Endodermal cell (in vitro differentiated cells): ENCODE measurements at places on chromosomes 2 and 18. TPM values are rescaled to one million over a fixed set of nuclear protein-coding genes. Genes with fewer than 3 reads are reported as not detected.

FBXO41 gene
- total RNA-seq, result 11.2 to 18.6 TPM (median 12.0 TPM) in 3 replicates

ATL2 gene
- total RNA-seq, result 125 and 126 TPM in 2 replicates

GRCh38 chr2:15819562-15820256, 120.6 kb upstream of the MYCN start:
- DNase-seq, result no peak

DNA sequence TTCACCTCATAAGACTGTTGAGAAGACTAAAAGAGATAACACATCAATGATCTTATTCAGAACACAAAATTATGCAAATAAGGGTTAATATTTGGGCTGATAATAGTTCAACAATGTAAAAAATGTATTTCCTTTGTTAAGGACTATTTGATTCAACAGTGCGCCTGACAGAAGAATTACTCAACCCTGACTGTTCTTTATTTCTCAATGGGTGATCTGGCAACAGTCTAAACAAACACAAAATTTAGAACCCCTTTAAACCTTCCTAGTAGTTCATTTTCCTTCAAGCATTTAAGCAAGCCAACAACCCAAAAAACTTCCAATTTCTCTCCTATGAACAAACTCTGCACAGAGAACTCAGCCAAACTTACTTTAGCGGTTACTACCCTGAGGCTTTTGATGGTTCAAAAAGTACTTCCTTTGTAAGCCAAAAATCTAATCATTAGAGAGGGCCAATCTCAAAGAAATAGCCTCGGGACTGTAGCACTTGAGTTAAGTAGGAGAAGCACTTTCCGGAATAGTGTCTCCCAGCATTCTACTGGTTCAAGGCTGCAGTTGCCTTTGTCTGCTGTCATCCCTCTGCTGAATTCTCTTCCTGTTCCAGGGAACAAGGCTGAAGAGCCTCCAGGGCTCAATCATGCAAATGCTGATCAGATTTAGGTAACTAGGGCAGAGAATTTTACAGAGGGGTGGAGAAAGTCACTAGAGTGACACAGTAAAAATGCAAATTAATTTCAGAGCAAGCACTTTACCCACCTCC, 40.9 kb upstream of the MAPK4 start:
- no peak for DNase-seq

HOXD13 gene
- total RNA-seq, result 0.09 and 0.11 TPM in 2 replicates

DNA sequence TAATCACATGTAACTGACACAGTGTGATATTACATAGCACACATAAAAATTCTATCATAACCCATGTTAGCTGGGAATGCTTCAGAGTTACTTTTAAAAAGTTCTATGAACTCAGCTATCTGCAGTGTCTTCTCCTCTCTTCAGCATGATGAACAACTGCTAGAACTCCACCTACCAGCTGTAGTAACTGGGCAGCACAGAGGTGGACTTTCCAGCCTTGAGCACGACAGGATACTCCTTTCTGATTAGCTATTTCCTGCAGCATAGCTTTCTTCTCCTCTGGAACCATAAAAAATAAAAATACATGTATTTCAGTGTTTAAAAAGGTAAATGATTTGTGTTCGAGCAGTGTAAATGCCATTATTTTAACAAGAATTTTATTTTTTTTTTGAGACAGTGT, 59.5 kb upstream of the AMMECR1L start:
- DNase-seq, result no peak

- DNase-seq, result no peak
These were observed 124.5 kb downstream of the WDR7 start for GRCh38 chr18:56775701-56776100.

DNA sequence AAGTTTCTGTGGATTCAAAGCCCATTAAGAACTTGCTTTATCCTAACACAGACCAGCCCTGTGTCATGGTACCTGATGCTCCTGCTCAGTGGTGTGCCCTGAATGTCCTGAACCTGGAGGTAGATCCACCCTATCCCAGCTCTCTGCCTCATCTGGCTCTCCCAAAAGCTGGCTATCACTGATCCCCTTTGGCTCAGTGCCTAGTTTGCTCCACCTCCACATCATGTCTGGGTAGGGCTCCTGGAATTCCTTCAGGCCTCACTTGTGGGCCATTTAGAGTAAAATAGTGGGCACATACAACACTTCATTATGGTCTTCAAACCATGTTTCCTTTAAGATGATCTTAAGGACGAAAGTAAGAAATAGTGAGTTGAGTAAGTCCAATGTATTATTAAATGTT, 4.8 kb upstream of the ABCB11 start:
- DNase-seq, result no peak

GRCh38 chr18:2856547-2857170, 9.9 kb downstream of the EMILIN2 start:
- no peak for DNase-seq

DNA sequence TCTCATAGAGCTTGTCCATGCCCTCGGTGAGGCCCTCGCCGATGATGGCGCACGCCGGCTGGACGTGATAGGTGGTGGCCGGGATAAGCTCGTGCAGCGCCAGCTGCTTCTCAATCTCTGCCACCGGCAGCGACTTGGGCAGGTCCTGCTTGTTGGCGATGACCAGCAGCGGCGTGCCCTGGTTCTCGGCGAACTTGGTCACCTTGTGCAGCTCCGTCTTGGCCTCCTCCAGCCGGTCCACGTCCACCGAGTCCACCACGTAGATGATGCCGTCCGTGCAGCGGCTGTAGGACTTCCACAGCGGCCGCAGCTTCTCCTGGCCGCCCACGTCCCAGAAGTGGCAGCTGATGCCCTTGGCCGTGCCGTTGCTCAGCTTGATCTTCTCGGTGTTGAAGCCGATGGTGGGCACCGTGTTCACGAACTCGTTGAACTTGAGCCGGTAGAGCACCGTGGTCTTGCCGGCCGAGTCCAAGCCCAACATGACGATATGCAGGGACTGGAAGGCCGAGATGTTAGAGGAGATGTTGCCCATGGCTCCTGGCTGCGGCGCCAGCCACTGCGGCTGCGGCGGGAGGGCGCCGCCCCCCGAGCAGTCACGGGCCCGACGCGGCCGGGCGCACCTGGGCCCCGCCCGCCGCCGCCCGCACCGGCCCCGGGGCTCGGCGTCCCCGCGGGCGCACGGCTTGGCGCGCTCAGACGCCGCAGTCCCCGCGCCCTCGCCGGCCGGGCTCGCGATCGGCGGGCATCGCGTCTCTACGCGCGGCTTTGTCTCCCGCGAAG, 636 bp downstream of the ARL4C start:
- peak; percentile 79 for DNase-seq

VIT gene
- total RNA-seq, result not detected in 3 replicates

DNA sequence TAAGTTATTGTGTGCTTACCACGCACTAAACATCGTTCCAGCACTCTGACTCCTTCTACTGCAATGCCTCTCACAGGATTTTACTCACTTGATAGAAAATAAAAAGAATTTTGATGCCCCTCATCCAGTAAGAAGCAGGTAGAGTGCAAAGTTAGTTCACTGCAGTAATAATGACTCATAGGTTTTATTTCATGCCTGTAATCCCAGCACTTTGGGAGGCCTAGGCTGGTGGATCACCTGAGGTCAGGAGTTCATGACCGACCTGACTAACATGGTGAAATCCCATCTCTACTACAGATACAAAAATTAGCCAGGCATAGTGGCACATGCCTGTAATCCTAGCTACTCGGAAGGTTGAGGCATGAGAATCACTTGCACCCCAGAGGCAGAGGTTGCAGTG, 190.6 kb downstream of the RAD51AP2 start:
- no peak for DNase-seq

DNA sequence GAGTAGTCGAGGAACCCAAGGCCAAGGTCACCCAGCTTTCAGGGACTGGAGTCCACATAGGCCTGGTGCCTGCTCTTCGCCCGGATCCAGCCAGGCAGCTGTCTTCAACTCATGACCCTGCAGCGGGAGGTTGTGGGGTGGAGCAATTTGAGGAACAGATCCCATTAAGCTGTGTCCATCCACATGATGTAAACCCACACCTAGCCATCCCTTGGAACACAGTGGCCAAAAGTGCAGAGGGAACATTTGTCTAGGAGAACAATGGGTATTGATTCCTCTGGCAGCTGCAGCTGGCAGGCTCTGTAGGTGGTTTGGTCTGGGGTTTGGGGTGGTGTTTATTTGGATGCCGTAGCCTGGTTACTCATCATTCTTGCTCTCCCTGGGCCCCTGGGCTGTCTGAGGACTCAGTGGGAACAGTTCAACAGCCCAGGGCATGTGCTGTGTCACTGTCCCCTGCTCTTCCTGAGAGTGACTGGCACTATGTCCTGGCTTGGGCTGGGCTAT, 99.4 kb downstream of the TFCP2L1 start:
- DNase-seq, result no peak

DNA sequence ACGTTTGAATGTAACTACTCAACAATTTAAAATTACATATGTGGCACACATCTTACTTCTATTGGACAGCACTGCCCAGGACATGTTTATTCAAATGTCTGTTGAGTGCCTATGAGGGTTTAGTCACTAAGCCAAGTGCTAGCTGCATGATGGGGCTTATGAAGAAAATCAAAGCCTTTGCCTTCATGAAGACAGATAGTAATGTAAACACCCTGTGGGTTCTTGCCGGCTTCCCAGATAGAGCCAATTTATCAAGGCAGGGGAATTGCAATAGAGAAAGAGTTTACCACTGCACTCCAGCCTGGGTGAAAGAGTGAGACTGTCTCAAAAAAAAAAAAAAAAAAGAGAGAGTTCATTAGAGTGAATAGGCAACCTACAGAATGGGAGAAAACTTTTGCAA, 43.7 kb upstream of the NEB start:
- DNase-seq, result no peak

GRCh38 chr2:75801234-75801982, 90.7 kb upstream of the GCFC2 start:
- no peak for DNase-seq

- peak; percentile 57 for DNase-seq
These were observed 1.3 kb downstream of the HDAC4 start for GRCh38 chr2:239399433-239399920.

GRCh38 chr2:165582409-165582808, 112.9 kb downstream of the CSRNP3 start:
- DNase-seq, result no peak

RAX gene
- total RNA-seq, result 0.18 TPM in 1 of 2 replicates, not detected in the other

GRCh38 chr2:158486970-158487325, 30.2 kb downstream of the PKP4 start:
- no peak for DNase-seq

GTF2A1L gene
- total RNA-seq, result 0.90 TPM in 1 of 3 replicates, not detected in the others

CACNB4 gene
- total RNA-seq, result 0.93 to 15.1 TPM (median 0.99 TPM) in 3 replicates

DNA sequence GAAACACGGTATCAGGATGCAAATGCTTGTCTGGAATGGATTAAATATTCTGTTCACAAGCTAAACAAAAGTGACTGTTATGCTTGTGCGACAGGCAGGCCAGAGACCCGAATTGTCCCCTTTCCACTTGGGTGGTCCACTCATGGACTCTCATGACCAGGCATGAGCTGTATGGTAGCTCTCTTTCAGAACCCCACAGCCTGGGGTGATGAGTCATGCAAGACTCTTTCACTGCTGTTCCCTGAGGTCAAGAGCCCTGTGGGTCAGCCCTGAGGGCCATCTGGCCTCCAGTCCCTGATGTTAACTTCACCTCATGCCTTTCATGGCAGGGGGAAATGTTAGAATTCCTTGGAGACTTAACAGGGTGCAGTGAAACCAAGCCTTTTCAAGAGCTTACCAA, 13.7 kb upstream of the SAP130 start:
- no peak for DNase-seq
